ENCODE measurements at places on chromosomes 13 and 19. TPM values are rescaled to one million over a fixed set of nuclear protein-coding genes. Genes with fewer than 3 reads are reported as not detected.

DNA sequence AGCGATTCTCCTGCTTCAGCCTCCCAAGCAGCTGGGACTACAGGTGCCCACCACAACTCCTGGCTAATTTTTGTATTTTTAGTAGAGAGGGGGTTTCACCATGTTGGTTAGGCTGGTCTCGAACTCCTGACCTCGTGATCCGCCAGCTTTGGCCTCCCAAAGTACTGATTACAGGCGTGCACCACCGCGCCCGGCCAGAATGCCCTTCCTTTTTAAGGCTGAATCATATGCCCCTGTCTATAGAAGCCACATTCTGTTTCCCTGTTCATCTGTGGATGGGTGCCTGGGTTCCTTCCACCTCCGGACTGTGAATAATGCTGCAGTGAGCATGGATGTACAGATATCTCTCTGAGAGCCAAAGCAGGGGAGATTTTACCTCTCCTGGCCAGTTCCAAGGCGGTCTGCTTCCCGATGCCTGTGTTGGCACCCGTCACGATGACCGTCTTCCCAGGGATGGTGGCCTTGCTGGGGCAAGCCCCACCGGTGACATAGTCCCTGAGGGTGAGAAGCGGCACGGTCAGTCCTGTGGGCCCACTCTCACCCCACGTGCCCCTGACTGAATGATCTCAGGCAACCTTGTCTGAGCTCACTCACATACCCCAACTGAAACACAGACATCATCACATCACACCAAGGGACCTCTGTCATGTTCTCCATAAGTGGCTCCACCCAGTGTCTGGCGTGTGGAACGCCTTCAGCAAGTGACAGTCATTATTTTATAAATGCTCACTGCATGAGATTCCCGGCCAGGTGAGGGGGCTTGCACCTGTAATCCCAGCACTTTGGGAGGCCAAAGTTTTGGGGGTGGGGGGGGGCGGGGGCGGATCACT is 4.0 kb downstream of the RDH13 start:
- DNase-seq = no peak

NLRP9 gene
- polyA plus RNA-seq = 0.05 TPM

XAB2 gene
- 33.3 TPM for polyA plus RNA-seq

GRCh38 chr13:65260946-65261891 is 1968.9 kb downstream of the PCDH9 start:
- DNase-seq = no peak

LRRC4B gene
- 18.4 TPM for polyA plus RNA-seq

- no peak for DNase-seq
Observed at GRCh38 chr13:46385946-46386345, 1.1 kb downstream of the RUBCNL start.

ASF1B gene
- 22.1 TPM for polyA plus RNA-seq

- no peak for DNase-seq
Observed at GRCh38 chr13:33323801-33324510, 38.4 kb upstream of the STARD13 start.

GRCh38 chr13:44013758-44014291 is 134.1 kb downstream of the LACC1 start:
- DNase-seq = no peak

- DNase-seq = no peak
Observed at GRCh38 chr13:112345826-112346172, 30.4 kb upstream of the SPACA7 start.

DNA sequence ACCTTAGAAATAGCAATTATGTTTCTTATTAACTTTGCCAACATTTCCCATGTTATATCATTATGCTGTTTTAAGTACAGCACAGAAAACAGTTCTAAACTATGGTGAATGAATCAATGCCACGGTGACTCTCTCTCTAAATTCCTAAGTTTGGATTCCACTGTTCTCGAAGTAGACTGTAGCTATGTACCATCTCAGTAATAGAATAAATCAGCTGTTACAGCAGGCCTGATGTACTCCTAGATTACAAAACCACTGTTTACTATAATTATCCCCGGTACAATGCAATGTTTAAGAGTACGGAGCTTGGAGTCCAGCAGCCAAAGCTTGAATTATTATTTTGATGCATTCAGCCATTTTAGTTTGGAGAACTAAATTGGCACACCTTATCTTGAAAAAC is 476.3 kb upstream of the SLITRK1 start:
- DNase-seq = no peak

NLRP11 gene
- 0.07 TPM for polyA plus RNA-seq

KCNK6 gene
- 3.4 TPM for polyA plus RNA-seq

ZNF224 gene
- 37.9 TPM for polyA plus RNA-seq

C1QTNF9 gene
- 0.59 TPM for polyA plus RNA-seq

- no peak for DNase-seq
Observed at GRCh38 chr19:5131506-5132205, 162.7 kb downstream of the KDM4B start.

DNA sequence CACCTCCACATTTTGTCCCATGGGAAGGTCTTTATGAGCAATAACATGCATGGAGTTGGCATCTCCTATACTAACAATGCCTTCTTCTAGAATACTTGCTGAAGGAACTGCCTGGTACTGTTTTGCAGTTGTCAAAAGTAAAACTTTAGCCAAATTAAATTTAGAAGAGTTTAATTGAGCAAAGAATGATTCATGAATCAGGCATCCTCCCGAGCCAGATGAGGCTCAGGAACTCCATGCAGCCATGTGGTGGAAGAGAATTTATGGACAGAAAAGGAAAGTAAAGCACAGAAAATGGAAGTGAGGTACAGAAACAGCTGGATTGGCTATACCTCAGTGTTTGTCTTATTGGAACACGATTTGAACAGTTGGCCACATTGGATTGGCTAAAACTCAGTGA is 1081.9 kb downstream of the SLITRK1 start:
- DNase-seq = no peak

DNA sequence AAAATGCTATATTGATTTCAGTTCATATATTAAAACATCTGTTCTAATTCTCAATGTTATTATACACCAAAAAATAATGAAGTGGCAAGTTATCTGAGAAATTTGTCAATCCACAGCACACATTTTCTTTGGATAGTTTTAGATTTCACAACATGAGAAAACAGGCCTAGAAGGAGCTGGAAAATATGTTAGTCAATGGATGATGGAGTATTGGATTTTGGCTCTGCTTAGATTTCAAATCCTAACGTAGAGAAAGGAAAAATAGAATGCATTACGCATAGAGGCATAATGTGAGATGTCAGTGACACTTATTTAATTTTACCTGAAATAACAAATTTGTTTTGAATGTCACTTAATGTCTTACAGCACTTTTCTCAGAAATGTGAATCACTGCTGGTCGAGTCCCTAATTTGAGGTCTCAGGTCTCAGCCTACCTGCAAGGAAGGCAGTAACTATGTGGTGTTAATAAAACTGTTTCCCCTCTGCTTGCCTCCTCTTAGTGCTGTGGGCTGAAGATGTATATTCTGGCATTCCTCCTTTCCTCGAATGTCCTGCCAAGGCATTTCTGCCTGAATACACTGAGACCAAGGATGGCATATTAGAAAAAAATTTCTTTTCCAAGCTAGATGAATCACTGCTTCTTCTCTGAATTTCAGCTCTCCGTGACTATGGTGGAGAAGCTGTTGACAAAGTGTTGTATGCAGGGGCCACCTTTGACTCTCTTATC is 232.4 kb downstream of the POSTN start:
- no peak for DNase-seq

GRCh38 chr13:36366031-36366430 is 19.8 kb upstream of the SPART start:
- DNase-seq = no peak

GRCh38 chr13:79287939-79288795 is 117.9 kb downstream of the RBM26 start:
- no peak for DNase-seq

YJEFN3 gene
- polyA plus RNA-seq = 7.1 TPM

IGFL2 gene
- not detected for polyA plus RNA-seq

GRCh38 chr19:43467730-43468129 is 2.3 kb upstream of the LYPD3 start:
- no peak for DNase-seq

DNA sequence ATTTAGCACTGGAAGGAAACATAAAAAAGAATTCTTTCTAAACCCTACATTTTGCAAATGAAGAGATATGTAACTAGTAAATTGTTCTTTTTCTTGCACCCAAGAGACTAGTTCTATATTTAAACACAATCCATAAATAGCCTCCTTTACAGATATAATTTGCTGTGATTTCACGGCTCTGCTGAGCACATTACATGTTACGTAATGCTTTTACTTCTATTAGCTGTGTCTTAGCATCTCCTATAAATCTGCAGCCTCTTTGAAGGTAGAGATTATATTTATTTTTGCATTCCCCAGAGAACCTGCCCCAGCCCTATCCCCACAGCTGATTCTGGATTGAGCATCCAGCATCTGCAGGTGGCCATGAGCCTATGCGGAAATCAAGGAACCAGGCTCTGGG is 32.2 kb downstream of the LACC1 start:
- DNase-seq = no peak

GRCh38 chr19:47302249-47302648 is 7.4 kb upstream of the C5AR1 start:
- no peak for DNase-seq

- DNase-seq = no peak
Observed at GRCh38 chr13:99757756-99758459, 213.7 kb downstream of the ZIC5 start.

GRCh38 chr13:70842062-70842644 is 733.9 kb upstream of the KLHL1 start:
- no peak for DNase-seq

GPC6 gene
- 64.7 TPM for polyA plus RNA-seq

PRODH2 gene
- 48.0 TPM for polyA plus RNA-seq

SHISA2 gene
- 62.6 TPM for polyA plus RNA-seq

GRCh38 chr13:31314961-31315360 is 115.2 kb downstream of the B3GLCT start:
- no peak for DNase-seq

DNA sequence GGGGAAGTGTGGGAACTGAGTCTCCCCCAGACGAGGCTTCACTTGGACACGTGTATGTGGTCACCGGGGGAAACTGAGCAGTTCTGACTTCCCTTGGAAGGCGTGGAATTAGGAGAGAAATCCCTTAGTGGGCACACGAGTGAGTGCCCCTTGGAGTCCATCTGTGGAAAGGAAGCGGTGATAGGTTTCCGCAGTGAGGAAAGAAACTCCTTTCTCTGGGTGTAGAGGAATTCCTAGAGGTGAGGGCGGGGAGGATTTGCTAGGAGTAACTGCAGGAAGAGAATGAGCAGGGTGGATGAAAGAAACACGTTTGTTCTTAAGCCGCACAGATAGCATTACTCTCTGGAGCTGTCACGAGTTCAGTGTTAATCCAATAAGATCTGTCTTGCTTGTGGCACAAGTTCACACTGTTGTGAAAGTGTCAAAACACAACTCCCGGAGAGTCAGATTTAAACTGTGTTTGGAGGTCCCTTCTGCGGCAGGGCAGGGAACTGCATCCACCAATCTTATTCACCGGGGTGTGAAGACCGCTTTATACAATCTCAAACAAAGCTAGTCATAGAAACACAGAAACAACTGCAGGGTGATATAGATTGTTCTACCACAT is 1.2 kb downstream of the KL start:
- no peak for DNase-seq

DNA sequence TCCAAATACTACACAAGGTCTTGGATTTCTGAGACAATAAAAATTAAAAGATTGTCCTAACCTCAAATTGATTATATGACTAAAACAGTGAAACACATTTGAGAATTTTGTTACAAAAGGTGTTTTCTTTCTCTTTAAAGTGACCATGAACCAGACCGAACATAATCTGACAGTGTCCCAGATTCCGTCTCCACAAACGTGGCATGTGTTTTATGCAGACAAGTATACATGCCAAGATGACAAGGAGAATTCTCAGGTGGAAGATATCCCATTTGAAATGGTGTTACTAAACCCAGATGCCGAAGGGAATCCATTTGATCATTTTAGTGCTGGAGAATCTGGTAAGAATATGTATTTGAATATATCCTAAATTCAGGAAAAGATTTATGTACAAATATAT is 10.4 kb downstream of the GPR180 start:
- no peak for DNase-seq

GRCh38 chr13:31107109-31107508 is 54.6 kb downstream of the HSPH1 start:
- no peak for DNase-seq

- DNase-seq = no peak
Observed at GRCh38 chr13:29511980-29512379, 83.5 kb downstream of the SLC7A1 start.

LGALS14 gene
- not detected for polyA plus RNA-seq

AMER2 gene
- 0.39 TPM for polyA plus RNA-seq

ZNF614 gene
- polyA plus RNA-seq = 14.8 TPM

PLEKHA4 gene
- polyA plus RNA-seq = 20.4 TPM

DNA sequence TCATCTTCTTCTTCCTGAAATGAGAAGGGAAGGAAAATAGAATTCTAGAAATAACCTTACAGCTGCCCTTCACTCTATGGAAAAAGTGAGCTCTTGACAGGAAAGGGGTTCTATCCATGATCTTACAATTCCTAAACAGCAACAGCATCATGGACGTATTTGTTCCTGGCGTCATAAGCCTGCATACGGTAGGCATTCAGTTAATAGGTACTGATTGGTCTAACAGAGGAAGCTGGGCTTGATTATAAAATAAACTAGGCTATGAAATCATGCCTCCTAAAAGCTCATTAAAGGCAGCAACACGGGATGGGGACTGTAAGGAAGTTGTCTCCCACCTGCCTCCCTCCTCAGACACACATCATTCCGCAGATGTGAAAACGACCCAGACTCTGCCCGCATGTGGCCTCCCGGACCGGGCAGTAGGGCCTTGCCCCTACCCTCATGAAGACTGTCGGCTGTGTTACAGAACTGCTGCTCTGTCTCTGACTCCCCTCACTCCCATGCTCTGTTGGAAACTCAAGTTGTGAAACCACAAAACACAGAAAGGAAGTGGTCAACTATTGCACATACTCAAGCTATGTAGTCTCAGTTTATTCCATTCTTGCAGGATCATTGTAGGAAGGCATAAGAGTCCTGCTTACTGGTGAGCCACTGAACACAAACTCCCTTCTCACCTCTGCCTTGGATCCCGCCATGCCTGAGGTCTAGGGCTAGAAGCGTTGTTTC is 129.8 kb downstream of the DLEU7 start:
- DNase-seq = no peak

FOSB gene
- polyA plus RNA-seq = 56.7 TPM
